ENCODE measurements at places on chromosomes 7 and 10.

DNA sequence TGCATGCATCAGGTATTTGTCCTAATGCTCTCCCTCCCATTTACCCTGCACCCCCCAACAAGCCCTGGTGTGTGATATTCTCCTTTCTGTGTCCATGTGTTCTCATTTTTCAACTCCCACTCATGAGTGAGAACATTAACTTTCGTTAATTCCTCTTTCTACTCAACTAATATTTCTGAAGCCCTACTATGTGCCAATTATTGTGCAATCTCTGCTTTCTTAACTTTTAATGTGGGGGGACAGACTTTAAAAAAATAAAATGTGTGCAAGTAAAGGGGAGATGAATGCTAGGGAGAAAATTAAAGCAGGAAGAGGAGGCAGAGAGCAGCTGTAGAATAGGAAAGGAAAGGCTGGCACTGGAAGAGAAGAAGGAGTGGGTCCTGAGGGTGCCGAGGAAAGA is 954.0 kb upstream of the C7orf33 start:
- no peak for DNase-seq

DNA sequence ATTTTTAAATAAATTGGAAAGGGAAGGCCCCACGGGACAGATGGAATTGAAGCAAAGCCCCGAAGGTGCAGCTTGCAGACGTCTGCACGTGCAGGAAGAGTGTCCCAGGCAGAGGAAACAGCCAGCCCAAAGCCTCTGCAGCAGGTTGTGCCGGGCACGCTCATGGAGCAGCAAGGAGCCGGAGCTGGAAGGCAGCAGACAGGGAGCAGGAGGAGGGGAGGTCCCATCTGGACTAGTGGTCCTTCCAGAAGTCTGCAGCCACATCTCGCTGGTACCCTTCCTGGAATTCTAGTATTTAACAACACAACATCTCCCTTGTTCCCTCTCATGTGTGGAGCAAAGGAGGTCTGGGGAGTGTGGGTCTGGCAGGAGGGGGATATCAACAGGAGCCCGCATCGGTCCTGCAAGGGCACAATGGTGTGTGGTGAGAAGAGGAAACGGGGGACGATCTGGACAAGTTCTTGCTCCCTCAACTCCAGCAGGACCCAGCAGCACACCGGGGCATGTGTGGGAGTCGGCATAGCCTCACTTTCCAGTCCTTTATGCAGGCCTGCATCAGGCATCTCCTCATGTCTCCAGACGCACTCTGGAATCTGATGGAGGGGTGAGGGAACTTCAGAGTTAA is 169.3 kb downstream of the GRID1 start:
- DNase-seq: no peak

- DNase-seq: no peak
These were observed 13.4 kb downstream of the TASOR2 start for GRCh38 chr10:5698062-5698461.

DNA sequence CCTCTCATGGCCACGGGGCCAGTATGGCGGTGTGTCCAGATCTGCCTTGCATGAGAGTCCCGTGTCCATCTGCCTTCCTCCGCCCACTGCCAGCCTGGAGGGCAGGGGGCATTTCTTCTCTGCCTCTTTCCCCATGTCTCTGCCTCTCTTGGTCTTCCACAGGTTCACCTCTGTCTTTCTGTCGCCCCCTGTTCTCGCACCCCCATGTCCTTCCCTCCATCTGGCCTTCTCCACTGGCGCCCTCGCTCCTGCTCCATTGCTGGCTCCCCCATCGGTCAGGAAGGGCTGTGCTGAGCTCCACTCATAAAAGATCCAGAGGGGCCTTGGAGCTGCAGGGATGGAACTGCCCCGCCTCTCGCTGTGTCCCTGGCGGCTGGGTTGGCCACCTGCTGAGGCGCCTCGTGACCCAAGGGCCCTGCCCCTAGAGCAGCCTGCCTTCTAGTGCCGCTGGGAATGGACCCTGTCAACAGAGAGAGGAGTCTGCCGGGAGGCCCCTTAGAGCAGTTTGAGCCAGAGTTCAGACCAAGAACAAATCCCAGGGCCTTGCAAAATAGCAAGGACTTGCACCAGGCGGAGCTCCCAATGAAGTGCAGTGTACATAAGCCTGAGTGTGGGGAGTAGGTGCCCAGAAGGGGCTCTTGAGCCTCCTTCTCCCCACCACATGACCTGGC is 42.0 kb downstream of the GOLGA7B start:
- no peak for DNase-seq

- no peak for DNase-seq
These were observed 12.1 kb upstream of the CSTF2T start for GRCh38 chr10:51711519-51711891.

- no peak for DNase-seq
These were observed 75.1 kb downstream of the CRPPA start for GRCh38 chr7:16345979-16346958.

DNA sequence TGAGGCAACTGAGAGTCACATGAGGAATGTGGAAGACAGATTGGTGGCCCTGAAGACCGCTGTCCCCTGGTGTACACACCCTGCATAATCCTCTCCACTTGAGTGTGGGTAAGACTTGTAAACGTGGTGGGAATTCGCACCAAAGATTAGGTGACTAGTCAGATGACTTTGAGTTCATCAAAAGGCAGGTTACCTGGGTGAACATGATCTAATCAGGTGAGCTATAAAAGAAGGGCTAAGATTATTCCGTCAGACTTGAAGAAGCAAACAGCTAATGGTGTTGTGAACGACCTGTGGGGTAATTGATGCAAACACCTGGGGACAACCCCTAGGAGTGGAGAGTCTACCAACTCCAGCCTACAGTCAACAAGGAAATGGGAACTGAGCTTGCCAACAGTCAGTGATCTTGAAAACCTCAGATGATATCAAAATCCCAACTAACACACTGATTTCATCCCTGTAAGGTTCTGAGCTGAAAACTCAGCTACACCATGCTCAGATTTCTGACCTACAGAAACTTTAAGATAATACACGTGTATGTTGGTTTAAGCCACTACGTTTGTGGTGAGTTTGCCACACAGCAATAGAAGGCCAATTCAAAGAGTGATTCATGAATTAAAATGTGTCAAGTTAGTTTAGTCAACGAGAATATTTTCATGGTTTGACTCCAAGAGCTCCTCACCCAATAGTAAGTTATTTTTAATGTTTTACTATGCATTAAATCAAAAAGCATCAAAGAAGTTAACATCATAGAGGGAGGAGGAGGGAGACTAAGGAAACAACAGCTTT is 16.7 kb downstream of the PRTFDC1 start:
- no peak for DNase-seq

DNA sequence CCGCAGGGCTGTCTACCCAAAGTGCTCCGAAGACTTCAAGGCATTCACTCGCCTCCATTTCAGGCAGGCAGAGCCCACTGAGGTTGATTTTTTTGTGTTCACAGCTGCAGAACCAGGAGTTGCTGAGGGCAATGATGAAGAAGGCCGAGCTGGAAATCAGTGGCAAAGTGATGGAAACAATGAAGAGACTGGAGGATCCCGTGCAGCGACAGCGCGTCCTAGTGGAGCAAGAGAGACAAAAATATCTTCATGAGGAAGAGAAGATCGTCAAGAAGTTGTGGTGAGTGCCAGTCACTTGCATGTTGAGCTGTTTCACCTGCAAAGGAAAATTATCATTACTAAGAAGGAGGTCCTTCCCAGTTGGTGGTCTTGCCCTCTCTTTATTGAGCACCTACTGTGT is 210.5 kb downstream of the ARHGAP21 start:
- no peak for DNase-seq

DNA sequence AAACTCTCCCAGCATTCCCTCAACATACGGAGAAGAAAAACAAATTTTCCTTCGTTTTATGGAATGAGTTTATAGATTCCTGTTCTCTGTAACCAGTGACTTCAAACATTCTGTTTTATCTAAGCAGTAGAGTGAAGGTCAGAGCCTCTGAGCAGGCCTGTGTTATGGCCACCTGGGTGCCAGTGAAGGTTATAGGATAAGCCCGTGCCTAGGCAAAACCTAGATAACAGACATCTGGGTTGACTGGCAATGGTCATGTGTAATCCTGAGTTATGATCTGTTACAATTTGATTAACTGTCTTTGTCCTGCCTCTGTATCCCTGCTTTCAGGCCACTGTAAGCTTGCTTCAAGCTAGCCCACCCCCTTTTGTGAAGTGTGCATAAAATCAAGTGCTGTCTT is 8.3 kb downstream of the LSM5 start:
- no peak for DNase-seq

DNA sequence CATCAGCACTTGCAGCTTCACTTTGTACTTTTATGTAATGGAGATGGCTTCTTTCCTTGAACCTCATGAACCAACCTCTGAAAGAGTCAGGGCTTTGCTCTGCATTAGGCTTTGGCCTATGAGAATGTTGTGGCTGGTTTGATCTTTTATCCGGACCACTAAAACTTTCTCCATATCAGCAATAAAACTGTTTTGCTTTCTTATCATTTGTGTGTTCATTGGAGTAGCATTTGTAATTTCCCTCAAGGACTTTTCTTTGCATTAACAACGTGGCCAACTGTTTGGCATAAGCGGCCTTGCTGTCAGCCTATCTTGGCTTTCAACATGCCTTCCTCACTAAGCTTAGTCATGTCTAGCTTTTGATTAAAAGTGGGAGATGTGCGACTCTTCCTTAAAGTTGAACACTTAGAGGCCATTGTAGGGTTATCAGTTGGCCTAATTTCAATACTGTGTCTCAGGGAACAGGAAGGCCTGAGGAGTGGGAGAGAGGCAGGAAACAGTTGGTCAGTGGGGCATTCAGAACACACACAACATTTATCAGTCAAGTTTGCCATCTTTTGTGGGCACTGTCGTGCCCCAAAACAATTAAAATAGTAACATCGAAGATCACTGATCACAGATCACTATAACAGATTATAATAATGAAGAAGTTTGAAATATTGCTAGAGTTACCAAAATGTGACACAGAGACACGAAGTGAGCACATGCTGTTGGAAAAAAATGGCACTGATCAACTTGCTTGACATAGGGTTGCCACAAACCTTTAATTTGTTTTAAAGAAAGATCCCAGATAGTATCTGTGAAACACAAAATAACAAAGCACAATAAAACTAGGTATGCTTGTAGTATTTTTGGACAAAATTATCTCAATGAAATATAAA is 64.7 kb downstream of the NRF1 start:
- DNase-seq: no peak

DNA sequence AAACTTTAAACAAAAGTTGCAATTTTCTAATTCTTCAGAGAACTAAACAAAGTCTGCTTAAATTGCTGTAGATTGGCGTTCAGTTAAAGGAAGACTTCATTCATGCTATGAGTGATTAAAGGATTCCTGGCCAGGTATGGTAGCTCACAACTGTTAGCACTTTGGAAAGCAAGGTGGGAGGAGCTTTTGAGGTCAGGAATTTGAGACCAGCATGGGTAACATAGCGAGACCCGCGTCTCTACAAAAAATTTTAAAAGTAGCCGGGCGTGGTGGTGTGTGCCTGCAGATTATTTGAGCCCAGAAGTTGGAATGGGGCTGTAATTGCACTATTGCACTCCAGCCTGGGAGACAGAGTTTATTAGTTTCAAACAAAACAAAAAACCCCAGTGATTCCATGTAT is 13.5 kb upstream of the SCRN1 start:
- DNase-seq: no peak

- no peak for DNase-seq
These were observed 6.0 kb downstream of the CREB5 start for GRCh38 chr7:28418311-28418710.

DNA sequence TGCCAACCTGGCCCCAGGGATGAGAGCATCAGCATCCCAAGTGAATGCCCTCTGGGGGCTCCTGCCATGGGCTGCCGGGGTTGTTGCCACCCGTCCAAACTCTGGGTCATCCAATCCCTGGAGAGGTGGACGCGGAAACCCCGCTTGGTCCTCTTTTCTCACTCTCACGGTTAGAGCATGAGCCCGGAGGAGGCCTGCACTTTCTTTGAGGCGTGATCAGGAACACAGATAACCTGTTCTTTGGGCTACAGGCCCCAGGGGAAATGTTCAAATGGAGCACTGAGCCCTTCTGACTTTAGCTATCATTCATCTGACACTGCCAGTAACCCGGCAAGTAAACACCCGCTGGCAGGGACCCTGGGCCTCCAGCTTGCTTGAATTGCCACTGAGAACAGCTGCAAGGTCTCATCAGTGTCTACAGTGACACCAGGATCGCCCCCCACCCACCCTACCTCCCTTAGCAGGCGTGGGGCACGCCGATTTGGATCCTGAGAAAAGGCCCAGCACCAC is 29.4 kb upstream of the SLF2 start:
- DNase-seq: no peak

- DNase-seq: no peak
These were observed 31.1 kb downstream of the ARHGAP12 start for GRCh38 chr10:31897506-31897905.

Measured in progenitor cell of endocrine pancreas (in vitro differentiated cells).